ENCODE measurements at places on chromosomes 4 and X. TPM values are rescaled to one million over a fixed set of nuclear protein-coding genes. Genes with fewer than 3 reads are reported as not detected.

Gene ATP2B3
- 0.09 TPM for polyA plus RNA-seq

Gene ARHGEF38
- 0.58 TPM for polyA plus RNA-seq

Gene ABLIM2
- 1.5 TPM for polyA plus RNA-seq

Gene ACOX3
- polyA plus RNA-seq = 6.4 TPM

Gene LARP7
- 157 TPM for polyA plus RNA-seq

Gene ZIC3
- 29.9 TPM for polyA plus RNA-seq

Gene STK32B
- polyA plus RNA-seq = 0.42 TPM

Gene TMSB15C
- polyA plus RNA-seq = 1.1 TPM

Gene RWDD4
- polyA plus RNA-seq = 29.8 TPM

Gene SPON2
- polyA plus RNA-seq = 2.4 TPM

Gene VCX2
- 0.37 TPM for polyA plus RNA-seq

Gene LIMCH1
- polyA plus RNA-seq = 1.7 TPM

Gene SMIM10L2A
- polyA plus RNA-seq = 1.4 TPM

Gene CFAP47
- polyA plus RNA-seq = not detected

Gene TRPC3
- 0.24 TPM for polyA plus RNA-seq

Gene MSN
- polyA plus RNA-seq = 49.2 TPM

Gene TECRL
- polyA plus RNA-seq = not detected

Gene DCLK2
- not detected for polyA plus RNA-seq

Gene OTUD6A
- polyA plus RNA-seq = not detected

Gene GAGE2A
- polyA plus RNA-seq = not detected

Gene GAGE12E
- not detected for polyA plus RNA-seq

Gene OTC
- not detected for polyA plus RNA-seq

Gene ADGRG2
- 3.9 TPM for polyA plus RNA-seq

Gene INTU
- 10.3 TPM for polyA plus RNA-seq

Gene STS
- polyA plus RNA-seq = 0.44 TPM

Gene P2RY8
- 0.23 TPM for polyA plus RNA-seq

Gene UGT2B11
- not detected for polyA plus RNA-seq

Gene CENPVL2
- polyA plus RNA-seq = 2.9 TPM

Gene MAGEA9B
- polyA plus RNA-seq = not detected

Gene RHOXF1
- polyA plus RNA-seq = not detected

Gene PCSK1N
- 12.8 TPM for polyA plus RNA-seq

Gene FAM9B
- polyA plus RNA-seq = not detected

Gene BEX3
- 714 TPM for polyA plus RNA-seq

Gene DDIT4L
- polyA plus RNA-seq = 3.4 TPM

Gene NALF2
- polyA plus RNA-seq = 4.4 TPM

Gene PASD1
- not detected for polyA plus RNA-seq

Gene TMA16
- polyA plus RNA-seq = 96.1 TPM

Gene RASSF6
- 0.37 TPM for polyA plus RNA-seq

Gene FOXO4
- polyA plus RNA-seq = 8.0 TPM

Gene PCDH18
- polyA plus RNA-seq = 19.5 TPM

Gene PLCXD1
- 50.9 TPM for polyA plus RNA-seq

Gene GRIA3
- polyA plus RNA-seq = 5.6 TPM

Gene LONRF3
- polyA plus RNA-seq = not detected

Gene TEX11
- polyA plus RNA-seq = 0.28 TPM

Gene PPP2R2C
- 0.77 TPM for polyA plus RNA-seq

Gene SORCS2
- 0.47 TPM for polyA plus RNA-seq

Gene GSX2
- polyA plus RNA-seq = 0.34 TPM

Gene CYP4V2
- 1.5 TPM for polyA plus RNA-seq

Gene P2RY4
- not detected for polyA plus RNA-seq

Gene VCX3A
- 0.40 TPM for polyA plus RNA-seq

Gene H2AZ1
- 1,942 TPM for polyA plus RNA-seq

Gene FAM9C
- 0.19 TPM for polyA plus RNA-seq
